ENCODE measurements at places on chromosomes 7 and 10.

DNA sequence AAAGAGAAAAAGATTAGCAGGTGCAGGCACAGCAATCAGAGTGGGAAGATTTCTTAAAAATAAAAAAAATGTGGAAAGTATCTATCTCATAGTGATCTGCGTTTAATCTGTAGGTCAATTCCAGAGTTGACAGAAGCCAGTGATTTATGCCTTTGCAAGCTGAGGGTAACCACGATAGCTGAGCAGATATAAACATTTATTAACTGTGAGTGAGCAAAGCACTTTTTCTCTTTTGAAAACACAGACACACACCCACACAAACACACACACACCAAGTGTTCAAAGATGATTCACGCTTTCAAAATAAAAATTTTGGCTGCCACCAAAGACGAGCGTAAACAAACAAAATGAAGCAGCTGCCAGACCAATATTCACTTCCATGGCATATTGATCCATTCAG is 243.2 kb upstream of the SLC26A5 start:
- no peak for DNase-seq

- no peak for DNase-seq
These were observed 2.5 kb downstream of the NRAP start for GRCh38 chr10:113661332-113661731.

DNA sequence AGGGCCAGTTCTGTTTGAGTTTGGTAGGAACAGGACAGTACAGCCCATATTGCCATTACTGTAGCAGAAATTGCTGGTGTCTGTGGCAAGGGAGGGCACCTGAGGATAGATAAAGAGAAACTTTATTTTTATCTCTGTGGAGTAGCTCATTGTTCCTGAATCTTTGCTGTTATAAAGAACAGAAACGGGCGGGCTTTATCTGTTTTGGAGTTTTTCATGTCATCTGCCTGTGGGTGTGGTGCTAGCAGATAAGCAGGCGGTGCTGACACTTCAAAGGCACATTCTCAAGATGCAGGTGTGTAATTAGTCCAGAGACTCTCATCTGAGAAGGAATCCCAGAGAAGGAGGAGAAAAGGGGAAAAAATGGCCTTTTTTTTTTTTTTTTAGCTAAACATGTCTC is 11.5 kb downstream of the ZNF273 start:
- DNase-seq: no peak

GRCh38 chr7:156461881-156462665 is 178.5 kb upstream of the RNF32 start:
- DNase-seq: no peak

- no peak for DNase-seq
These were observed 70.6 kb downstream of the FGFR2 start for GRCh38 chr10:121527690-121528089.

DNA sequence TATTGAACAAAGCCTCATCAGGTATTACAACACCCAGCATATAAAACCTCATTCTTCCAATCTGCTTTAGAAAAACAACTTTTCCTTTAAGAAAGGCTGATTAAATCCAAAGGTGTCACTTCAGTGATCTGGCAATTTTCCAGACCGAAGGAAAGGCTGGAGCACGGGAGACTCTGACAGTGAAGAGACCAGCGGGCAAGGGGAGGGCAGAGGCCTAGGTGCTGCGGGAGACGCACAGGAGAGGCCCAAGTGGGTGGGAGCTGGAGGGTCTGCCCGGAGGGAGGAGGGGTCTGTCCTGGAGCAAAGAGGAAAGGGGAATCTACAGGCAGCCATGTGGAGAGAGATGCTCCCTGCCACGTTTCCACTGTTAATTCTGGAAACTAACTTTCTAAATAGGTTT is 24.3 kb upstream of the PPP2R2D start:
- no peak for DNase-seq

DNA sequence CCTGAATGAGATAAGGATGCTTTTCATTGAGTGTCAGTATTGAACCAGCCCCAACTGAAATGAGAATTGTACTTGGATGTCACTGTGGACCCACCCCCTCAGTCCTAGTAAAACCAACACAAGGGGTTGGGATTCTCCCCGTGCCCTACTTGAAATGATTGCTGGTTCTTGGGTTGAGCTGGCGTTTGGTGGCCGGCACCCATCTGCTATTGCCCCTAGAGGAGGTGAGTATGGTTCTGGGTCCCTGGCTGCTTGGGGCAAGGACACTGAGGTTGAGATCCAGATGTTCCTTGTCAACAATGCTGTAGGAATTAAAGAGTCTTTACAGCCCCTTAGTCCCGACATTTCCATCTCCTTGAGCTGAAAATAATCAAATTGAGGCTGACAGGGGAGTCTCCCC is 170.0 kb upstream of the ZNF32 start:
- no peak for DNase-seq

Measured in CD4-positive, alpha-beta T cell treated with Interleukin-17A for 1 hour (primary cell).